Prostate gland (tissue), 2 donors: ENCODE measurements at places on chromosomes 11 and 22. TPM values are rescaled to one million over a fixed set of nuclear protein-coding genes. Genes with fewer than 3 reads are reported as not detected.

The CCDC134 gene
- total RNA-seq: 20.7 TPM

The CYB561A3 gene
- 79.1 TPM for total RNA-seq

The E2F8 gene
- 0.46 TPM for total RNA-seq

The SHANK2 gene
- total RNA-seq: 43.5 TPM

The OPCML gene
- total RNA-seq: 0.34 TPM

The LPXN gene
- total RNA-seq: 9.4 TPM

The KLHDC7B gene
- total RNA-seq: not detected

The PANX3 gene
- total RNA-seq: not detected

The FIBIN gene
- 13.4 TPM for total RNA-seq

- no peak overlapping the region for H3K4me3 ChIP-seq
- no peak overlapping the region for H3K27ac ChIP-seq
- no peaks in the 10 kb centered on the region for H3K27me3 ChIP-seq
- H3K4me1 ChIP-seq: no peaks in the 10 kb centered on the region
- no peak for DNase-seq
These were observed 318.1 kb upstream of the PITPNB start for GRCh38 chr22:28237112-28237511.

GRCh38 chr11:79864882-79865281, 424.1 kb upstream of the TENM4 start:
- H3K4me3 ChIP-seq: no peak overlapping the region
- no peaks in the 10 kb centered on the region for H3K4me1 ChIP-seq
- H3K27ac ChIP-seq: no peak overlapping the region
- no peaks in the 10 kb centered on the region for H3K27me3 ChIP-seq
- H3K36me3 ChIP-seq: no peaks in the 10 kb centered on the region

- H3K27ac ChIP-seq: no peak overlapping the region
- H3K4me3 ChIP-seq: no peak overlapping the region
- no peaks in the 10 kb centered on the region for H3K4me1 ChIP-seq
- no peaks in the 10 kb centered on the region for H3K27me3 ChIP-seq
- DNase-seq: no peak
These were observed 95.8 kb downstream of the BDNF start for GRCh38 chr11:27604416-27604815.

DNA sequence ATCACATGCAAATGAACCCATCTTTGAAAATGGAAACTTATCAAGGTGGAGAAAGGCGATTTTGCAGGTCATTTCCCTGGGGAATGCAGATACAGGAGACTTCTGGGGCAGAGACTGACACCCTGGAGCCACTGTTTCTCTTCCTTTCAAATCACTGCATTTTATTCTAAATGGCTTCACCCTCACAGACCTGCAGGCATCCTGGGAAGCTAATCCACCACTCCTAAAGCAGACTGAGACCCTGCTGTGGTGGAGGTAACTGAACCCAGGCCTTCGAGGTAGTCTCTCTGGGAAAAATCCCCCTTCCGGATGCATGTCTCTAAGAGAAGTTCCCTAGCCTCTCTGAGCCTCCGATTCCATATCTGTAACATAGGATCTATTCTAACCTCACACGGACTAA, 20.9 kb upstream of the CSNK2A3 start:
- no peaks in the 10 kb centered on the region for H3K27me3 ChIP-seq
- no peaks in the 10 kb centered on the region for H3K36me3 ChIP-seq
- H3K4me1 ChIP-seq: no peaks in the 10 kb centered on the region
- no peak overlapping the region for H3K27ac ChIP-seq

- no peak overlapping the region for H3K4me3 ChIP-seq
- no peaks in the 10 kb centered on the region for H3K36me3 ChIP-seq
- no peak overlapping the region for H3K27ac ChIP-seq
- H3K4me1 ChIP-seq: no peaks in the 10 kb centered on the region
- DNase-seq: no peak
These were observed 46.9 kb upstream of the RAPSN start for GRCh38 chr11:47495856-47496217.

- no peaks in the 10 kb centered on the region for H3K4me1 ChIP-seq
- H3K27me3 ChIP-seq: no peaks in the 10 kb centered on the region
- DNase-seq: no peak
- no peak overlapping the region for H3K27ac ChIP-seq
These were observed 26.0 kb downstream of the MUC2 start for GRCh38 chr11:1100417-1101245.

GRCh38 chr22:41857155-41857859, 24.4 kb downstream of the SREBF2 start:
- peak; percentile 29 for DNase-seq
- H3K4me3 ChIP-seq: no peak overlapping the region
- H3K36me3 ChIP-seq: no peaks in the 10 kb centered on the region
- no peaks in the 10 kb centered on the region for H3K27me3 ChIP-seq
- peak overlapping the region; percentile 7 for H3K27ac ChIP-seq
